ENCODE measurements at places on chromosomes 7 and 10. TPM values are rescaled to one million over a fixed set of nuclear protein-coding genes. Genes with fewer than 3 reads are reported as not detected.

DNA sequence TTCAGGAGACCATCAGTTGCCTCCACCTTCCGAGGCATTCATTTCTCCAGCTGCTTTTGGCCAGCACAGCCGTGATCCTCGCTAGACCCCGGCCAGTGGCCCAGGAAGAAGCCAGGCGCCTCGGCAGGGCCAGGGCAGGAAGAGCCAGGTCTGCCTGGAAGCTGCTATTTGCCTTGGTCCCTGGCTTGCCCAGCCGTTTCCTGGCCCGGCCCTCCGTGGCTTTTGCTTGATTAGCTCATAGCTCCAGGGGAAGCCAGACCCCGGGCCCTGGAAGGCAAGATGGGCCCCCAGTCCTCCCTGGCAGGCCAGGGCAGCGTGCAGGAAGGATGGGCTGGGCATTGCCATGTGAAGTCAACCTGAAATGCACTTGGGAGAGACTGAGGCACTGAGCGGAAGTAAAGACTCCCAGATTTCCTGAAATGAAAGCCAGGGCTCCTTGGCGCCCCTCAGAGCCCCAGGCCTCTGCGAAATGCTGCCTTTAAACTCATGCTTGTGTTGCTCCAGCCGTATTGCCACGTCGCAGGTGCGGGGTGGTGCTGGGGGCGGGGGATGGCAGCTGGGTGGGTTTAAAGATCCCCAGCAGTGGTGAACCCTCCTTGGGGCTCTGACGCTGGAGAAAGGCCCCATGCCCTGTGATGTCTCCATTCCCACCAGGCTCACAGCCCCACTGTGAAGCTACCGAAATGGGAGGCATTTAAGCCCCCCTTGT lies 160.6 kb downstream of the GRK5 start:
- no peak for DNase-seq

- peak; percentile 92 for DNase-seq
Measured at GRCh38 chr7:150450491-150451001, at the start of gene GIMAP8. GIMAP8 (plus strand) TSS chr7:150450630; CDS start chr7:150466699, 16,069 bp downstream.

DNA sequence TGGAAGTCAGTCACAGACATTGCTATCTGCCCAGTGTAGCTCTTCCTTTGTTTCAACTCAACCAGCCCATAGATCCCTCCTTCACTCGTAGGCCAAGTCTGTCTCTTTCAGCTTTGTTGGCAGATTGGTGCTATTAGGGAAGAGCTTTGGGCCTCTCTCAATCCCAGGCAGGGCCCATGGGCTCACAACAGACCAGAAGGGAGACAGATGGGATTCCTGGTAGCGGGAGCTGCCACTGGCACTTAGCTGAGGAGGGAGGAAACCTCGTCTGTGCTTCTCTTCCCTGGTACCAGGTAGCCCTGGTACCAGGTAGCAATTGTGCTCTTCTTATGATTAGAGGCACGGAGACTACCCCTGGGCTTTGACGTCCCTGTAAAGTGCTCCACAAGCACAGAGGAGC lies 592.0 kb downstream of the TYW1 start:
- no peak for DNase-seq

DNA sequence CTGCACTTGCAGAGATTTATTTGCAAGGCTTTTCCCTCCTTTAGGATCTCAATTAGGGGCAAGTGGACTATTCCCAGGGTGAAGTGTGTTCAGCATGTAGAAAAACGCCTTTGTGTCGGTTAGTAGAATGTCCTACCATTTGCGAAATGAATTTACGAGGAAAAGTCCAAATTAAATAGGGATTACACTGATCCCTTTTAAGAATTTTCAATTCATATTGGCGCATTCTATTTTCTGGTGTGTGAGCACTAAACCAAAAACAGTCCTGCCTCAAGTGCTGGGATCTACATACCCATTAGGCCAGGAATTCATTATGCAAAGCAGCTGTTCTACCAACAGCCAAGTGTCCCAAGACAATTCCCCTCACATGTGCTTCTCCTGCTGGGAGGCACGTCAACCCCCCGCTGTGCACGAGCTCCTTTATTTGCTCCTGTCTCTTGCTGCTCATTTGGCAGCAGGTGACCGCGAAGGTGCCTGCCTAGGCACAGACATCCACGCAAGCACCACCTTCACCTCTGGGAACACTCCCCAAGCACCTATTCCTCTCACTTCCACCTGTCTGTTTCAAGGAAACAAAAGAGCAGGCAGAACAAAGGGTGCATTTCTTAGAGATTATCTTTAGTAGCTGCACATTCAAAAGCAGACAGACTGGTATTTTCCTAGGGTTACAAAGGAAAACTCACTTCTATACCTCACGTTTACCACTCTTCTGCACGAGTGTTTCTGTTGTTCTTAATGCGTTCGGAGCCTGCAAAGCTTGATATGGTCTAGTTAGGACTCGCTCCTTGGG lies 134.6 kb upstream of the FGFR2 start:
- no peak for DNase-seq

- peak; percentile 84 for DNase-seq
Measured at GRCh38 chr10:132626019-132626760, 88.6 kb downstream of the INPP5A start.

Gene ANKRD26
- total RNA-seq: 4.1 TPM

Gene POM121
- 60.6 TPM for total RNA-seq

DNA sequence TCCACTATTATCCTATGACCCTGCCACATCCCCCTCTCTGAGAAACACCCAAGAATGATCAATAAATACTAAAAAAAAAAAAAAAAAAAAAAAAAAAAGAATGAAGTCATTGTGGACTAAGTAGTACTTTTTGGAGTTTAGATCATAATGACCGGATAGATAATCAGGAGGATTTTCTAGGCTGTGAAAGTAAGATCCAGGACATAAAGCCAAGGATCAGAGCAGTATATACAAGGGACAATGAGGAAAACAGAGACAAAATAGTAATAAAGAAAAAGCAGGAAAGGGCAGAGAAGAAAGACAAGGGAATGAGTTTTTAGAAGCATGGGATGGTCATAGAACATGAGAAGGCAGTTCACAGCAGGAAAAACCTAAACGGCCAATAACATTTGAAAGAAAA lies 87.6 kb downstream of the AKAP9 start:
- no peak for DNase-seq

GRCh38 chr10:4127518-4128315 lies 342.7 kb upstream of the KLF6 start:
- no peak for DNase-seq

Gene NRAP
- total RNA-seq: 0.06 TPM

DNA sequence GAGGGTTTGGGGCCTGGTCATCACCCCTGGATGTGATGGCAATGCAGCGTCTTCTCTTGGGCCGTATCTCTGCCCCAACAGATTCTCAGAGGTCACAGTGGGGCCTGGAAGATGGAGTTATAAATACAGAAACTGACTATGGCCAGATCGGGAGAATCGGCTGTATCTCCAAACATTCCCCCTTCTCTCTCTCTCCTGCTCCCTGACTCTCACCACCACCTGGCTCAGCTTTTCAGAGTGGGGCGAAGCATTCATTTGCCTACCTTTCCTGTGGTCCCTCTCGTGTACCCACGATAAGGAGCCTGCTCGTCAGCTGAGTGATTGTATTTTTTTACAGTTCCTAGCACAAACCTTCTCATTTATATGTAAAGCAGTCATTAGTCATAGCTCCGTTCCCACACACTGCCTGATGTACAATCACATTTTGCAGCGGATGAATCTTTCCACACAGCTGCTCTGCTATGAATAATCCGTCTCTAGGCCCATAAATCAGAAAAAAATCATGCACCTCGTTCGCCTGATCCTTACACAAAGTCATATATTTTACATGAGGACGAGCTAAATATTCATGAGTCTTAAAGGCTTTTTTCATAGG lies 23.2 kb upstream of the BTRC start:
- peak; percentile 55 for DNase-seq

Gene DNAJB9
- total RNA-seq: 31.9 TPM

DNA sequence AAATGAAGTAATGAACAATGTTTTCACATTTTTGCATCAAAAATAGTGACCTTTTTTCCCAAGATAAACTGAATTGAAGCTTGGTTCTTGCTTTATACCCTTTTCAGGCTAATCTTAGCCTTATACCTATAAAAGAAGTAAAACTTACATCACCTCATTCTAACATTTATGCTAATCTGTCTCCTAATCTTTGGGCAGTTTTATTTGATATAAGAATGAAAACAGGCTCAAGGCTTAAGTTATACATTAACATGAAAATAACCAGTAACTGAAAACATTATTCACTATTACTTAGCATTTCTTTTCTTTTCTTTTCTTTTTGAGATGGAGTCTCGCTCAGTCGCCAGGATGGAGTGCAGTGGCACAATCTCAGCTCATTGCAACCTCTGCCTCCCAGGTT lies 113.1 kb downstream of the HIBADH start:
- no peak for DNase-seq

DNA sequence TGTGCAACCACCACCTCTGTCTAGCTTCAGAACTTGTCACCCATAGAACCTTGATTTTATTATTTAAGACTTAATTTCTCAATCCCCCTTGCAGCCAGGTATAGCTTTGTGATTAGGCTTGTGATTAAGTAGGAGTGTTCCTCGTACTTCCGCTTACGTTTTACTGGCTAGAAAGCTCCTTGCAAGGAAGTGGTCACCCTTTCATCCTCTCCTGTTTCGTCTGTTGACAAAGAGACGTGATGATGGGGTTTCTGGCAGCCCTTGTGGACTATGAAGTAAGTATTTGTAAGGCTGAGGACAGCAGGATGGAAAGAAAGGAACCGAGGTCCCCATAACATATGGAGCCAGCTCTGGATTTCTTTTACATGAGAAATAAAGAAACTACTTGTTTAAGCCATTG lies 86.5 kb upstream of the KDM7A start:
- DNase-seq: no peak

Gene KCND2
- 2.9 TPM for total RNA-seq

Gene OPALIN
- total RNA-seq: not detected

Gene VIPR2
- total RNA-seq: 4.6 TPM

DNA sequence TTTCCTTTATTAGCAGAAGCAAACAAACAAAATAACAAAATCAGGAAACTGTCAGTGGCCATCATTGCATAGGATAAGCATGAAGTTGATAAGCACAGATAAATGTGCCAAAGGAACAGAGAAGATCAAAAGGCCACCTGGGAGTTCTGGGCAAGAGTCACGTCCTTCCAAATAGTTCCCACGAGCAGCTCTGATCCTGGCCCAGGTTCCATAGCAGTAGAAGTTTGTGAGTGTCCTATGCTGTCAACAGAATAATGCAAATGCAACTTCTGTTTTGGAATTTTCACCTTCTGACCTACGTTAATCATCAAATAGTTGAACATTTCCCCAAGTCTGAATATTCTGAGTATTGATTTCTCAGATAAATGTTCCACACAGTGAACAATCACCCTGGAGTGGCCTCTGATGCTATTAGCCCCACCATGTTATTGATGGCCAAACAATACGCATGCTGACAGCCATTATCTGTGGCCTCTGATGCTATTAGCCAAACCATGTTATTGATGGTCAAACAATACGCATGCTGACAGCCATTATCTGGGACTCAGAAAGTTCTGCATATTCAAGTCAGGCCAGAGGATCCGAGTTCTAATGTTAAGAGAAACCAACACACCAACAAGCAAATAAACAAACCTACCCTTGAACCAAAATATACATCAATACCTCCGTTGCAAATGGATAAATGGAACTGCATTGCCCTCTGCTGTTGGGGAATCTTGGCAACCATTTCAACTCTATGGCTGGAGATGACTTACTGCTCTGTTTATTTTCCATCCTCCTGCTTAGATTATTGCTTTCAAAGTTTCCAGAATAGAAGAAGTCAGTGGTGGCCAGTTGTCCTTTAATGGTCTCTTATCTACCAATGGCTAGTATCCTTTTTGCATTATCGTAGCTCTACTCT lies 63.3 kb downstream of the MRC1 start:
- no peak for DNase-seq

- no peak for DNase-seq
Measured at GRCh38 chr7:135784013-135784412, 35.4 kb upstream of the FAM180A start.

Gene MACC1
- total RNA-seq: 7.4 TPM

DNA sequence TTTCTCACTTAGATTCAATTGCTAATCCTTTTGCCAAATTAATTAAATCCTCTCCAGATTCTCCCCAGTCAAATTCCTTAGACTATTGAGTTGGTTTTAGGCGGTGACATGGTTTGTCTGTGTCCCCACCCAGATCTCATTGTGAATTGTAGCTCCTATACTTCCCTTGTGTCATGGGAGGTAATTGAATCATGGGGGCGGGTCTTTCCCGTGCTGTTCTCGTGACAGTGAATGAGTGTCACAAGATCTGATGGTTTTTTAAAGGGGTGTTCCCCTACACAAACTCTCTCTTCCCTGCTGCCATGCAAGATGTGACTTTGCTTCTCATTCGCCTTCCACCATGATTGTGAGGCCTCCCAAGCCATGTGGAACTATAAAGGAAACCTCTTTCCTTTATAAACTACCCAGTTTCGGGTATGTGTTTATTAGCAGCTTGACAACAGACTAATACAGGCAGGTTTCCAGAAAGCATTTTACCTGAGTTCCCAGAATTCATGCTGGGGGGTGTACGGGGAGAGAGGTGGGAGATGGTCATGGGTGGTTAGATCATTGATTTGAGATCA lies 44.7 kb upstream of the GARS1 start:
- no peak for DNase-seq
